ENCODE measurements at places on chromosomes 2 and 18.
A peak's percentile ranks its signal among the peaks of the same experiment; 100 is the strongest.

DNA sequence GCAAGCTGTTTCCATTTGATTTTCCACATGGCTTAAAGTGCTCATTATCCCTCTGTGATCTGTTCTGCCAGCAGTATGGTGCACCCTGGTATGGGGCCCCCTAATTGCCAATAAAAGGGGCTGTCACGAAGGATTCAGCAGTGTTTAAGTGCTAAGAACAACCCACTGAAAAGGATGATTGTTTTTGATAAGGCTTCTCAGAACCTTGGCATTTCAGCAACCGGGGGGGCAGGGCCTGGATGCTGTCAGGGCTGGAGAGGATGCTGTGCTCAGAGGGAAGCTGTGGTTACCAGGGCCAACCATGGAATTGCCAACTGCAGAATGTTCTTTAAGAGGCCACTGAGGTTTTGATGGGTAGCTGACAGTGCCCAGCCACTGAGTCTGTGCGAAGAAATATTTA is 117.8 kb downstream of the CTIF start:
- no peak for DNase-seq

DNA sequence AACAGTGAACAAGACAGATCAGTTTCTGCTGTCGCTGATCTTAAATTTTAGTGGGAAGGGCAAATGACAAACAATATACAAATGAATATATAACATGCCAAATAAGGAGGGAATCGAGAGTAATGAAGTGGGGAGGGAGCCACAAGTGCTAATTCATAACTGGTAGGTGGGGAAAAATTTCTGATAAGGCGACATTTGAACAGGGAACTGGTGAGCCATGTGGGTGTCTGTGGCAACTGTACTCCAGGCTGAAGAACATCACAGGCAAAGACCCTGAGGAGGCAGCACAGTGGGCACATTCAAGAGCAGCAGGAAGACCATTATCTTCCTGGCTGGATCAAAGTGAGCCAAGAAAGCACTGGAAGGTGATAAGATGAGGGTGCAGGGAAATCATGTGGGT is 51.6 kb upstream of the CD28 start:
- DNase-seq = no peak

DNA sequence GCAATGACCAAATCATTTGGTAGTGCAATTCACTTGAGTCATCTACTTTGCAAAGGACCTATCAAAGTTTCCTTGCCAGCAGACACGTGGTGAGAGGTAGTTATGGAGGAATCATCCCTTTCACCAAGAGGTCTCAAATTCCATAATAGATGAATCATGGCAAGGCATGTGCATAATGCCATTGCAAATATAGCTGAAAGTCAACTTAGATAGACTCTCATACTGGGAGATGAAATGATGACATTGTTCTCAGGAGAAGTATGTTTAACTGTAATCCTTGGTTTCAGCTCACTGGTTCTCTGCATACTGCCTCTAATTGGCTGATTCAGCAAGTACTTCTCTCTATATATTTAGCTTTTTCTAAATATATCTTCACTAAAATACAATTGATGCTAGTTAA is 57.2 kb downstream of the CALCRL start:
- no peak for DNase-seq

- DNase-seq = no peak
Measured at GRCh38 chr2:67524213-67524612, 127.1 kb downstream of the ETAA1 start.

- DNase-seq = no peak
Measured at GRCh38 chr2:229370509-229370908, 99.4 kb upstream of the PID1 start.

GRCh38 chr2:197245829-197246804 is 64.5 kb downstream of the ANKRD44 start:
- no peak for DNase-seq

- no peak for DNase-seq
Measured at GRCh38 chr2:51165534-51166260, 133.8 kb upstream of the NRXN1 start.

DNA sequence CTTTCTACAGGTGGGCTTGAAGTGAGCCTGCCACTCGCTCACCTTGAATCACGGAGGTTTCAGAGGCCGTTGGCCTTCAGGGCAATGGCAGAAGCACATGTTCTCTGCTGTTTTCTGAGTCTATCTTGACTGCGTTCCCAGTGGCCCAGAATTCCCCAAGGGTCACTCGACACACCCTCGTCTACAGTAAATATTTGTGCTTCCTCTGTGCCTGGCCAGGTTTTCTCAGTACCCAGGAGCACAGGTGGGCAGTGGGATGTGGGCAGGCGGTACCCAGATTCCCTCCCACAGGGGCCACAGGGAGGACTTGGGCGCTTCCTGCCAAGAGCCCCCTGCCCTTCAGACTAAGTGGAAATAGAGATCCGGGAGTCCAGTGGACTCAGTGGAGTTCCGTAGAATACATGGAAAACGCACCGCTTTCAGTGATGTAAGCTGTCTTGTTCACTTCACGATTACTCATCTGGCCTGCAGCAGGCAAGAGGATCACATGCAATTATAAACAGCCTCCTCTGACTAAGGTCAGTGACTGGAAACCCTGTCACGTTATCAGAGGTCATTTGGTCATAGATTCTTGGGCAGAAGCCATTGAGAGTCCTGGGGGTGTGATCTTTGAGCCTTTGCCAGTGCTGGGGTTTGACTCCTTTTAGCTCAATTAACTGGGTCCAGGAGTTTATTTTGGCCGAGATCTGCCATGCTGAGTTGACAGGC is 179.8 kb downstream of the NEDD4L start:
- no peak for DNase-seq

DNA sequence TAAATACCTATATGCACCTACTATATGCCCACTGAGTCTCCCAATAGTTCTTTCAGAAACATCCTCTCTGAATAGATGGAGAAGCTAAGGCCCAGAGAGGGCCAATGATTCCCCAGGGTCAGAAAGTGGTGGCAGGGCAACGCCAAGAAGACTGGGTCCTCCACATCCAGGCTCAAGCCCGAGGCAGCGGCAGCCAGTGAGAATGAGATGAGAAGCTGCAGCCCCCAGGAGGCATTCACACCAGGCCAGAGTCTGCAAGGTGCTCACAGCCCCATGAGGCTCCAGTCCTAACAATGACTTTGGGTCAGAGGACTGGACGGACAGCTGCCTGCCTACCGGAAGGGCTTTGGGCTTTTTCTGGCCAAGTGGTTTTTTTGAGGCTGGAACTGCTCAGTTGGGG is 3.5 kb downstream of the TEX261 start:
- DNase-seq = no peak

DNA sequence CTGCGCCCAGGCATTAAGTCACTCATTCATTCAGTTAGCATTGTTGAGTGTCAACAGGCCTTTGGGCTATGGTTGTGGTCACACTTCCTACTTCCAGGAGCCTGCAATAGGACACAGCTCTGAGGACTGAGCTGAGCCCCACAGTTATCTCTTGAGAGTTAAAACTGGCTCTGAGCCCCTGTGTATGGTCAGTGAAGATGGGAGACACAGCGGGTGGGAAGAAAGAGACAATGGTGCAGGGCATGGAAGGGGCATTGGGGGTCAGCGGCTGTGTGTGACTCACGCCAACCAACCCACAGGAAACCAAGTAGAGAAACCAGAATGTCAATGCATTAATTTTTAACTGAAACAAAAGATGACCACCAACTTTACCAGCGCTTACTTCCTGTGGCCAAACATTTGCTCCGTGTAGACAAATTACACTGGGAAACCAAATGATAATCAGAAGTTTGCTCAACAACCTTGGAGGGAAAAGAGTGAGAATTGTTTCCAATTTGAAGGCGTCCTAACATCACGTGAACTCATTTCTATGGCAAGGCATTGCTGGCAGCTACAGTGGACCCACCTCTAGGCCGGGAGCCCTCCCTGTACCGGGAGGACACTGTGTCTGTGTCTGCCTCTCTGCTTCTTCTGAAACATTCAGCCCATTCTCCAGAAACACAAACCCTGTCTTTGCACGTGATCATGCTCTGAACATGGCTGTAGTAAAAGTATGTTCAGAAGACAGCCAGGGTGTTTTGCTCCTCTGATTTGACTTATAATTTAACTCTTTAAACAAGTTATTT is 212.0 kb upstream of the ID2 start:
- no peak for DNase-seq

DNA sequence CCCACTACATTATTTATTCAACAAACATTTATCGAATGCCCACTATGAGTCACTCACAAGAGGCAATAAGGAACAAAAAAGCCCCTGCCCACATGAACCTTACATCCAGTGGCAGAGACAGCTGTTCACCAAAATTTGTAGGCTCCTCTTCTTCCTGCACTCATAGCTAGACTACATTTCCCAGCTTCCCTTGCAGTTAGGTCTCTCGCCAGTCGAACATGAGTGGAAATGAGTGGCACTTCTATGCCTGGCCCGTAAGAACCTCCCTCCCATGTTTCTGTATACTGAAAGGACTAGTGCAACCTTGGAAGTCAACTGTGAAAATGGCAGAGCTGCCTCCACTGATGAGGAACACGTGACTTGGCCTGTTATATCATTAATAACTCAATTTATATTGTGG is 19.4 kb upstream of the NCOA1 start:
- DNase-seq = no peak

DNA sequence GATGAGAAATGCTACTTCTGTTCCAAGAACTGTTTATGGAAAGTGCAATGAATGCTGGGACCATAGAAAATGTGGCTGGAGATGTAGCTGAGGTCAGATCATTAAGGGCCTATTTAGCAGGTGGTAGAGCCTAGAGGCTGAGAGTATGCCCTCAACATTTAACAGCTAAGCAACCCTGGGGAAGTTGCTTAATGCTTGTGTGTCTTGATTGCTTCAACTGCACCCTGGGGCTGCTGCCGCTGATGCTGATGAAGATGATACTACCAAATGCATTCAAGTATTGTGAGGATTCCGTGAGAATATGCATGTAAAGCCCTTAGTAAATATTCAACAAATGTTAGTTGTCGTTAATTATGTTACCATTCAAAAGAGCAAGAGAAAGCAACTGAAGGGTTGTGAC is 273.2 kb downstream of the BCL11A start:
- DNase-seq = no peak

DNA sequence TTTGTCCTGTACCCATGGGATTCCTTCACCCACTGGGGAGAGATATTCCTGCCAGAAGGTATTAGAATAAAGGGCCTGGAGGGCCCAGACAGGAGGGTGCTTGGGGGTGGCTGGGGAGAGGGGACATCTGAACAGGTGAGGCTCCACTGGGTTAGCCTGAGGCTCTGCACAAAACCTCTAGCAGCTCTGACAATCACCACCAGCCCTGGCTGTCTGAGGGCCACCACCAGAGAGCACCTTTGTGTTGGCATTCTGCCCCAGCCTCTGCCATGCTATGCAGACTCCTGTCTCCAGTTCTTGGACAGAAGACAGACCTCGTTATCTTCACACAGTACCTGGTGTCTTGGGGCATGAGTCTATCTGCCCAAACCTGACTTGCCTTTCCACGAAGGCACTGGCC is 25.3 kb downstream of the SLC16A14 start:
- DNase-seq = no peak

DNA sequence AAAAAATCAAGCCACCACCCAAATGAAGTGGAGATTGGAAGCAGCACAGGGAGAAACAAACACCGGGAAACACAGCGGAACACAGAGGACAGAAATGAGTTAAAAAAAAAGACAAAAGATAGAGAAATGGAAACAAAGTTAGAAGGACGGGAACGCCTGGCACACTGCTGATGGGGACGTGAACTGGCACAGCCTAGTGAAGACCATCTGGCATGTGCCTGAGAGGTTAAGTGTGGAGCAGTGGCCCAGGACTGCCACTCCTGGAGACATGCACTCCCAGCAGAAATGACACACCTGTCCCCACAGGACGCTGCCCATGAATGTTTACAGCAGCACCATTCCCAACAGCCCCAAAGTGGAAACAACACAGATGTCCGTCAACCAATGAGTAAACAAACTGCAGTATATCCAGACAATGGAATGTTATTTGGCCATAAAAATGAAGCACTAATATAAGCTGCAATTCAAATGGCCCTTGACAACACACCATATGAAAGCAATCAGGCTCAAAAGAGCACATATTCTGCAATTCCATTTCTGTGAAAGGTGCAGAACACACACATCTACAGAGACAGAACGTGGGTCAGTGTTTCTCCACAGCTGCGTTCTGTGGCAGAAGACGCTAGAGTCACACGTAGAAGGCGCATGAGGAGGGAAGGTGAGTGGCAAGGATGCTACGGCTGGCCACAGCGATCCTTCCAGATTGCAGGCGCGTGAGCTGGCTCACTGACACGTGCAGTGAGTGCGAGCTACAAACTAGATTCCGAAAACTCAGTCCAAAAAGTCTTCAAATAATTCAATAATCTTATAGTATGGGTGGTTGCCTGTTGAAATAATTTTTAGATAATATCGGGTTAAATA is 24.6 kb downstream of the THAP4 start:
- DNase-seq = no peak

- peak; percentile 42 for DNase-seq
Measured at GRCh38 chr18:3703732-3704176, 253.8 kb downstream of the TGIF1 start.

- DNase-seq = no peak
Measured at GRCh38 chr2:147390475-147390874, 454.4 kb upstream of the ACVR2A start.

GRCh38 chr2:176997074-176997791 is 215.4 kb upstream of the HNRNPA3 start:
- no peak for DNase-seq

GRCh38 chr2:11613297-11613696 is 56.7 kb downstream of the NTSR2 start:
- DNase-seq = no peak

DNA sequence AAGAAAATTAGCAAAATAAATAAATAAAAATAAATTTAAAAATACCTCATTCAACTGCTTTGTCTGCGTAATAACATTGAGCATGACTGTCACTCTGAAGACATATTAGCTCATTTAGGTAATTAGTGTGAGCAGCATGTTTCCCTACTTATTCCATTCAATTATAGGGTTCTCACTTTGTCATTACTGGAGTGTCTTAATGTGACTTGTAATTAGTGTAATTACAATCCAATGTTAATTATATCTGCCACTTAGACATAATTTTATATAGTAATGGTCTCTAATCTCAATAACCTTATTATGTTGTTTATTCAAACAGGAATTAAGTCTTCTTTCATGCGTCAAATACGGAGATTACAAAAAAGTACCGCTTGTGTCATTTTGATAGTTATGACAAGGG is 893.9 kb upstream of the ACVR2A start:
- DNase-seq = no peak

- no peak for DNase-seq
Measured at GRCh38 chr2:240878341-240878936, 9.8 kb downstream of the AGXT start.

DNA sequence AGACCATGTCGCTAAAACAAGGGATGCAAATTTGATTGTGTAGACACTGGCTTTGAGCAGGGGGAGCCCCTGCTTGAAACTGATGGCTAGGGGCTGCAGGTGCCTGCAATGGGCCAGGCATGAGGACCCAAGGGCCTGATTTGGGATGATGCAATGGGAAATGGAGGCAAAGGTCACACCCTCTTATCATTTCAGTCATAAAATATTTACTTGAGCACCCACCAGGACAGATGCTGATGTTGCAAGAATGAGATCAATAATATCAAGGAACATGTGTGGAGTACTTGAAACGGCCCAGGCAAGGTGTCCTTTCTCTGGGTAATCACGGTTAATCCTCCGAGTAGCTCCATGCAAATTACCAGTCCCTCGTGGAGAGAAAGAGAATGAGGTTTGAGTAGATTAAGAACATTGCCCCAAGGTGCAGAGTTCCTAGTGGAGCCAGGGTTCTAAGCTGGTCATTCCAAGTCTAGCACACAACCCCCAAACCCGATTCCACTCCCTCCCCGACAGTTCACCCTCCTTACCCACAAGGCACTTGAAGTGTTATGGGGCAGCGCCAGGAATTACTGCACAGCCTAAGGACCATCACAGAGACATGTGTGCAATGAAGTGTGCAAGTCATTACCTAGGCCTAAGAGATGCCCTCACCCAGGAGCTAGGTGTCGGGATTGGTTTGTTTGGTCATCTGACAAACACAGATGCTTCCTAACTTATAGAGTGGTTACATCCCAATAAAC is 14.0 kb upstream of the TMBIM1 start:
- no peak for DNase-seq

Data from NCI-H187 treated with DMSO at 0.1 percent for 48 hours (cell line).